Epithelial cell of prostate (primary cell): ENCODE measurements at places on chromosomes 2 and 18.

DNA sequence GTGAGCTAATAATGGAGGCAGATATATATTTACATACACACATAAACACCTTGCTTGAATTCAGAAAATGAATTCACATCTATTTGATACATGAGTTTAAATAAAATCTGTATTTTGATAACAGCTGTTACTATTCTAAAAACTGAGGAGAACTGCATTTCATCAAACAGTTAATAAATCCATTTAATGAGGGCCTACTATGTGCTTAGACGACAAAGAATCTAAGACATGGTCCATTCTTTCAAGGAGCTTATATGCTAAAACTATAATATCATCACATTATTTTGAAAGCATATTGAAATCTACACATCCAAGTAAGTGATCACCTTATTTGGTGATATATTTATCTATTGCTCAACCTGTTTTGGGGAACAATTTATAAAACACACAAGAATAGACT lies 90.8 kb upstream of the ZFP36L2 start:
- DNase-seq, result no peak

DNA sequence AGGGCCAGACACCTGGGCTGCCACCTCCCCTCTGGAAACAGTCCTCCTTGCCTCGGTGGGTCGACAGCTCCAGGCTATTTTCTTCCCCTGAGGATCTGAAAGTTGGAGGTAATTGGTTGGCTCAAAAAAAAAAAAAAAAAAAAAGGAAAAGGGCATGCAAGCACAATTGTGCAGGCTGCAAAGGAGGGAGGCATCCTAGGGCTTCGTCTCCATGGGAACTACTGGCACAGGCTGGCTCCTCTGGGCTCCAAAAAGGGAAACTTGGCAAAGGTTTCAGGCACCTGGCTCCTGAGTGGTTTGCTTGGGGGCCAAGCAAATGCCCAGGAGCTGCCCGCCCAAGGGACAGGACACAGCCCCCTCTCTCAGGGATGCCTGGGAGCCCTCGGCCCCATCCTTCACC lies 1.1 kb upstream of the KCNIP3 start:
- no peak for DNase-seq

- no peak for DNase-seq
These were observed 1127.1 kb downstream of the DPP10 start for GRCh38 chr2:115569547-115569946.

GRCh38 chr2:98912221-98912851 lies 23.7 kb downstream of the CRACDL start:
- peak; percentile 70 for DNase-seq

- DNase-seq, result no peak
These were observed 38.1 kb downstream of the ST8SIA5 start for GRCh38 chr18:46718501-46719341.

DNA sequence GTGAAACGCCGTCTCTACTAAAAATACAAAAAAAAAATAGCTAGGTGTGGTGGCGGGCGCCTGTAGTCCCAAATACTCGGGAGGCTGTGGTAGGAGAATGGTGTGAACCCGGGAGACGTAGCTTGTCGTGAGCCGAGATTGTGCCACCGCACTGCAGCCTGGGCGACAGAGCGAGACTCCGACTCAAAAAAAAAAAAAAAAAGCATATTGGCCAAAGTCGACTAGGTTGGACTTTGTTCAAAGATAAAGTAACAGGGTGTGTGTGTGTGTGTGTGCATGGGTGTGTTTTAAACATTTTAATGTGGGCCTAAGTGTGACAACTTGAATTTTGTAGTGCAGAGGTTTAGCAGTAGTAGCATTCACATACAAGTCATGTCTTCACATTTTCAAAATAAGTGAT lies 11.7 kb downstream of the GEMIN6 start:
- DNase-seq, result no peak

- no peak for DNase-seq
These were observed 479.4 kb upstream of the TCF4 start for GRCh38 chr18:56067214-56067894.

- DNase-seq, result no peak
These were observed 90.0 kb upstream of the TNP1 start for GRCh38 chr2:216949700-216950413.

- no peak for DNase-seq
These were observed 3.2 kb upstream of the AQP12B start for GRCh38 chr2:240685771-240686371.

- DNase-seq, result no peak
These were observed 688.8 kb upstream of the PIK3C3 start for GRCh38 chr18:41266204-41266603.

DNA sequence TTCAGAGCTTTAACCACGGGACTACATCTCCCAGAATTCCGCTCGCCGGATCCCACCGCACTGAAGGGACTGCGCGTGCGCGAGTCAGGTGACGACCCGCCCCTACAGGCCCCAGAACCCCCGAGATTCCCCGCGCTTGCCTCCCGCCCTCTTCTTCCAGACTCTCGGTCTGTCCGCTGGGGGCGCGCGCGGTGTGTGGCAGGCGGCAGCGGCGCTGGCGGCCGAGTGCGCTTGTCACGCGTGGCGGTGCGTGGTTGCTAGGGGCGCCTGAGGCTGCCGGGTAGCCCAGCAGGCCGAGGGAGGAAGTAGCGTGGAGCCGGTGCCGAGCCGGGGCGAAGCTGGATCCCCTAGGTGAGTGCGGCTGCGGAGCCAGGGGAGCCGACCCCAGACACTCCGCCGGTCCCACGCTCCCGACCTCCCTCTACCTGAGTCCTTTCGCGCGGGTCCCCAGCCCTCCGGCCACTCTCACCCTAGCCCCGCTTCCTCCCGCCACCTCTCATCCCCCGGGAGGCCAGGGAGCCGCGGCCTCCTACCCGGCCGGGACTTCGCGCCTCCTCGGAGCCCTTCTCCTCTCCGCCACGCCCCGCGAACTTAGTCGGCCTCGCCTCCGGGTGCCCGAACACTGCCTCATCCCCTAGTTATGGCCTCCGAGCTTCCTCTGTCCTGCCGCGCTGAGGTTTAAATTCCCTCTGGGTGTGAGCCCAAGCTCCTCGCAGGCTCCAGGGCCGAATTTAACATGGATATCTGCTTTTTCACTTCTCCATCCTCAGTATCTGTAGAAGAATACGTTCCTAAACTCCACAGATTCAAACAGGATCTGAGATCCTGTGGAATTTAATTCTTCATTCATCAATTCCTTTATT lies at the start of gene TTLL4:
TTLL4 (plus strand) TSS at position 149 of the 863 bp plus-strand sequence. CDS start 26,842 bp downstream, outside the sequence.
- DNase-seq, result peak; percentile 63

- DNase-seq, result no peak
These were observed 129.7 kb downstream of the CCDC85A start for GRCh38 chr2:56313500-56313921.

GRCh38 chr2:160582081-160582480 lies 88.5 kb upstream of the RBMS1 start:
- no peak for DNase-seq

GRCh38 chr2:34734042-34734441 lies 1134.9 kb upstream of the FAM98A start:
- DNase-seq, result no peak

- peak; percentile 36 for DNase-seq
These were observed 128.0 kb downstream of the SPP2 start for GRCh38 chr2:234178330-234179030.

DNA sequence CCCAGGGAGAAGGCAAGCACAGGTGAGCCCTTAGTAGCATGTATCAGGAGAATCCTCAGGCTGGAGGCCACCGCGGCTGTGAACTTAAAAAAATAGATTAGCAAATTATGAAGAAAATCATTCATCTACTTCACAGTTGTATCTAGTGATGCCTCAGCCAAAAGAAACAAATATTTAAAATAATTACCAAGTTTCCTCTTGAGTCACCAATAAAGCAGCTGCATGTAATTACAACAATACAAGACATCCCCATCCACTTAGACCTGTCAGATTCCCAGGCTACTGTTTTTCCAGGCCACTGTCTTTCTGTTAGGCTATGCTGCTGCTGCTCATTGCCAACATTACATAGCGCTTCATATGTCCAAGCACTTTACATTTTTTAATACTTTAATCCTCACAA lies 54.6 kb upstream of the PHLPP1 start:
- DNase-seq, result no peak

GRCh38 chr2:101030866-101031554 lies 28.9 kb downstream of the RPL31 start:
- DNase-seq, result no peak

GRCh38 chr2:79901161-79901560 lies 388.3 kb downstream of the CTNNA2 start:
- DNase-seq, result no peak

- no peak for DNase-seq
These were observed 651 bp upstream of the TXNL1 start for GRCh38 chr18:56639104-56639381.

DNA sequence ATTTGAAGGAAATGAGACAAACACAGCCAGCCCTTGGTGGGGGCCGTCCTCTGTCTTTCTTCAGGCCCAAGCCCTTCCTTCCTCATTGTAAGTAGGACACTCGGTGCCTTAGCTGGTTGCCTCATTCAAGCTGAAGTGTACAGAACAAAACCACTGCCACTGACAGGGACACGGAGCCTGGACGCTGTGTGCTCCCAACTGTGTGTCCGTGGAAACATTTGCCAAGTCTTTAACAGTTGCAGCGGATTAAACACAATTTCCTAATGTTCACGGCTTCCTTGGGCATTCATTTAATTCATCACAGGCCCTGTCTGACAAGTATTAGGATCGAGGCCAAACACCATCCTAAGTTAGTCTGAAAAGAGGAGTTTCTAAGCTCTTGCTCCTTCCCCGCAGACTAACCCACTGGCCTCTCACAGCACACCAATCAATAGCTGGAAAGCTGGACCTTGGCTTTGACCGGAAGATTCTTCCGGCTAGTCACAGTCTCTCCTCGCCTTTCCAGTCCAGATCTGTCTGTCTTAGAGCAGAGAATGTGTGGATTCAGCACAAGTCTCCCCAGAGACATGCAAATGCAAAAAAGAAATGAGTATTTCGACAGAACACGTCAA lies 68.7 kb upstream of the ACSL3 start:
- DNase-seq, result no peak

- no peak for DNase-seq
These were observed 134.5 kb downstream of the LRRTM1 start for GRCh38 chr2:80169811-80170594.
